Activated CD8-positive, alpha-beta memory T cell treated with anti-CD3 and anti-CD28 coated beads for 1 hour (primary cell): ENCODE measurements at places on chromosomes 5 and 9.

GRCh38 chr5:145293716-145294115 is 541.4 kb downstream of the PRELID2 start:
- DNase-seq = no peak

GRCh38 chr9:108269371-108269770 is 586.4 kb downstream of the ACTL7B start:
- no peak for DNase-seq

DNA sequence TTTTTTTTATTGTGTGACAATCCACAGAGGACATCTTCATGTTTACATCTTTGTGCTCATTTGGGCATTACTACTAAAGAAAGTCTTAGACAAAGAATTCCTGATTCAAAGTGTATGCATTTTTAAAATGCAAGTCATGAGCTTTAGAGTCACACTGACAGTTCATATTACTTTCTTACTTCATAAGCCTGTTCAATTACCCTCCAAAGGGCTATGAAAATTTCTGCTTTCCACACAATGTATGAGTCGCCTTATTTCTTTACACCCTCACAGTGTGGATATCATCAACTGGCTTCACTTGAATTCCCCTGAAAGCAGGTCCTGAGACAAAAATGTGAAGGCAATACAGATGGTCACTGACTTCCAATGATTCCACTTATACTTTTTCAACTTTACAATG is 280.4 kb upstream of the PTGER4 start:
- DNase-seq = no peak

- DNase-seq = no peak
Measured at GRCh38 chr5:173719731-173720082, 103.3 kb upstream of the BOD1 start.

DNA sequence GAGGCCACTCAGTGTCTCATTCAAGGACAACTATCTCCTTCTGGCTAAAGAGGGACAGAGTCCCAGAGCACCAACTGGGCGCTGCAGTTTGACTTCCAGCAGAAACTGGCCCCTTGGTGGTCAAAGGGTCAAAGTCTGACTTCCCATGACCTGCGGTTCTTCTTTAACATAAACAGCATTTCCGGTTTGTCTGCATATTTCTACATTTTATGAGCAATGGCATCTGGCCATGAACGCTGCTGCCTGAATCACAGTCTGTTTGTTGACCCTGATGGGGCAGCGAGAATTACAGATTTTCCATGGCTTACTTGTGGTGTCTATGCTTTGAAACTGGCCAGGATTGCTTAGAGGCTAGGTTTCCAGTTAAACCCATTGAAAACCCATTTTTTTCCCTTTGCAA is 1.3 kb downstream of the TNFSF15 start:
- no peak for DNase-seq

- no peak for DNase-seq
Measured at GRCh38 chr5:171667341-171668096, 118.1 kb upstream of the SMIM23 start.

DNA sequence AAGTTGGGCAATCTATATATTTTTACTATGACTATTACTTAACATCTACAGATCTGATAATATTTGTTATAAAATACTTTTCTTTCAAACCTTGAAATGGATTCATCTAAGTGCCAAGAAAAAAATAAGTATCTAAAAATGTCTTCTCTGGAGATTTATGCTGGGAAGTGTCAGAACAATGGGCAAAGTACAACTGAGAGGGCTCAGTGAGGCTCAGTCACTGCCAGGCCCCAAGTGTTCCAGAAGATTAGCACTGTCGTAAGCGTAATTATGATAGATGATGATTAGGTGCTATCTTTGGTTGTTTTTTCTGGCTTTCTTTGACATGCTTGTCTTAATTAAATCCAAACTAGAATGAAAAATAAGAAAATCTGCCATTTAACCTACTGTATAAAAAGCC is 72.2 kb upstream of the ADAMTS19 start:
- no peak for DNase-seq
